SK-N-SH (cell line): ENCODE measurements at places on chromosomes 16 and 17. TPM values are rescaled to one million over a fixed set of nuclear protein-coding genes. Genes with fewer than 3 reads are reported as not detected.

DNA sequence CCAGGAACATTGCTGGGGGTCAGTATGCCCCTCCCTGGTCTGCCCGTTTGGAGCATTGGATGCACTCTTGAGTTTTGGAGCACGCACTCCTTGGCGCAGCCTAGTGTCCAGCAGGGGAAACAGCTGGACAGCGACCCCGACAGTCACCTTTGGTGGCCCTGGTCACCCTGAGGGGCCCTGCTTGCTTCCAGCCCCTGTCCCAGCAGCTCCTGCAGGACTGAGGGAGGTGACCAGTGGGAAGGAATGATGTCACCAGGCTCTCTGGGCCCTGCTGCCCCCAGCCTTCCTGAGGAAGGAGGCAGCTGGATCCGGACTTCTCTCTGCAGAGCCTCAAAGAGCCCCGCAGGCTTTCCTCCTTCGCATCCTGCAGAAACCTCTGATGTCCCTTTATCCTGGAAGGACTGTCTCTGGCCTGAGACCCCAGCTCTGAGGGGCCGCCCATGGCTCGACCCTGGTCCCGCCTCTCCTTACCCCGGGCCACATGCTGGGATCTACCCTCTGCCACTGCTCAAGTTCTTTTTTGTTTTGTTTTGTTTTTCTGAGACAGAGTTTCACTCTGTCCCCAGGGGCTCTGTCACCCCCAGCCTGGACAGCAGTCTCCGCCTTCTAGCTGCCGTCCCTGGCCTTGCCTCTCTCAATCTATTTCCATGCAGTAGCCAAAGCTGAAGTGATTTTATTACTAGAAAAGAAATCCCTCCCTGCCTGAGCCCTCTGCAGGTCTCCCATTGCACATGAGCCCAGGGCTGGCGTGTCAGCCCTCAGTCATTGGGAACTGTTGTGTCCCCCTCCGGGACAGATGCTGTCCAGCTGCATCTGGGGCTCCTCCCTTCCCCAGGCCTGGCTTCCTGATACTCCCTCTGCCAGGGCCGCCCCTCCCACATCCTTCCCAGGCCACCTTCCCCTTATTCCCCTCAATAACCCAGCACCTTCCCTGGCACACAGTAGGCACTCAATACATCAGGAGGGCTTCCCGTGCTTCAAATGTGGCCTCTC is 11.6 kb downstream of the ZSCAN10 start:
- H3K36me3 ChIP-seq = no peaks in the 10 kb centered on the region
- no peak overlapping the region for H3K27ac ChIP-seq
- H3K4me3 ChIP-seq = no peak overlapping the region
- no peak for DNase-seq

DNA sequence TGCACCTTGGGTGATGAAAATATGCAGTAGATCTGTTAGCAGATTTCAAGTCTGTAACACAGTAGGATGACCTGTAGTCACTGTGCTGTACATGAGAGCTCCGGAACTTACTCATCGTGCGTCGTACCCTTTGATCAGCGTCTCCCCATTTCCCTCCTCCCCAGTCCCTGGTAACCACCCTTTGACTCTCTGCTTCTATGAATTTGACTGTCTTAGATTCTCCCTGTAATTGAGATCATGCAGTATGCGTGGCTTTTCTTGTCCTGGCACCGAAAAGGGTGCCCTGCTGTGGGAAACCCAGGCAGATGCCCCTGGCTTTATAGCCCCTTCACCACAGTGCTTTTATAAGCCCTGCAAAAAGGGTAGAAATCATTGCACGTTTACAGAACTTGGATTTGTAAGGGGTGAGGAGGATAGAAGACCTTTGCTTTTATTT is 20.5 kb downstream of the CLEC16A start:
- no peak overlapping the region for H3K27ac ChIP-seq
- H3K4me1 ChIP-seq = peaks cover 13% of the 10 kb centered on the region
- no peak overlapping the region for H3K4me3 ChIP-seq
- DNase-seq = no peak
- peaks cover 5% of the 10 kb centered on the region for H3K36me3 ChIP-seq

GRCh38 chr16:27549464-27549745 is 308 bp downstream of the GTF3C1 start:
- peaks cover 17% of the 10 kb centered on the region; the same call in 1 of the 2 replicates for H3K4me1 ChIP-seq
- peaks cover 10% of the 10 kb centered on the region; the same call in 1 of the 2 replicates for H3K36me3 ChIP-seq
- no peaks in the 10 kb centered on the region for H3K27me3 ChIP-seq
- H3K4me3 ChIP-seq = peak overlapping the region; percentile 99
- peak overlapping the region; percentile 65 for H3K27ac ChIP-seq
- no peak for DNase-seq

GRCh38 chr16:76614269-76614668 is 337.1 kb downstream of the CNTNAP4 start:
- no peak overlapping the region for H3K27ac ChIP-seq
- H3K4me1 ChIP-seq = no peaks in the 10 kb centered on the region; the same call in 1 of the 2 replicates
- no peak overlapping the region for H3K4me3 ChIP-seq
- no peaks in the 10 kb centered on the region for H3K36me3 ChIP-seq

DNA sequence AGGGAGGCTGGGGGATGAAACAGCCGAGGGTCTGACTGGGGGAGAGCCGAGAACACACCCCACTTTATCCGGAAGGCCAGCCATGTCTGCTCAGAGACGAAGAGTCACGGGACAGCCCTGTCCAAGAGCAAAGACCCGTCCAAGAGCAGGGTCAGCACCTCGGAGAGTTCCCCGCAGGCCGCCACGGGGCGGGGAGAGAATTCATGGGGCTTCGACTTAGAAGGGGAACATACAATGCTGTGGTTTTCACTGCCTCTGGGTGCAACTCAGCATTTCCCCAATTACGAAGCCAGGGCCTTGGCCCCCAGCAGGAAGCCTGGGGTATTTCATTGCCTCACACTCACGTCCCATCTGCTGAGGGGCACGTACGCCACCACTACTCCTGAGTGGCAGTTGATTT is 59.3 kb downstream of the JPH3 start:
- H3K4me1 ChIP-seq = no peaks in the 10 kb centered on the region
- H3K36me3 ChIP-seq = no peaks in the 10 kb centered on the region
- no peaks in the 10 kb centered on the region; the same call in 1 of the 2 replicates for H3K27me3 ChIP-seq
- no peak overlapping the region for H3K27ac ChIP-seq

- H3K27ac ChIP-seq = no peak overlapping the region
- H3K4me3 ChIP-seq = no peak overlapping the region
- peaks cover 15% of the 10 kb centered on the region; the same call in 1 of the 2 replicates for H3K4me1 ChIP-seq
- no peak for DNase-seq
- no peaks in the 10 kb centered on the region for H3K27me3 ChIP-seq
- H3K36me3 ChIP-seq = no peaks in the 10 kb centered on the region
Measured at GRCh38 chr17:42182927-42183734, 2.1 kb downstream of the HCRT start.

GRCh38 chr17:76789235-76789788 is 51.4 kb downstream of the MFSD11 start:
- H3K4me3 ChIP-seq = no peak overlapping the region
- H3K4me1 ChIP-seq = peaks cover 15% of the 10 kb centered on the region
- DNase-seq = peak; percentile 48

WFIKKN1 gene
- polyA plus RNA-seq = 0.10 and 0.16 TPM in 2 replicates

OXLD1 gene
- 103 and 124 TPM in 2 replicates for polyA plus RNA-seq

LRRC37A gene
- polyA plus RNA-seq = 1.6 and 1.8 TPM in 2 replicates

DNA sequence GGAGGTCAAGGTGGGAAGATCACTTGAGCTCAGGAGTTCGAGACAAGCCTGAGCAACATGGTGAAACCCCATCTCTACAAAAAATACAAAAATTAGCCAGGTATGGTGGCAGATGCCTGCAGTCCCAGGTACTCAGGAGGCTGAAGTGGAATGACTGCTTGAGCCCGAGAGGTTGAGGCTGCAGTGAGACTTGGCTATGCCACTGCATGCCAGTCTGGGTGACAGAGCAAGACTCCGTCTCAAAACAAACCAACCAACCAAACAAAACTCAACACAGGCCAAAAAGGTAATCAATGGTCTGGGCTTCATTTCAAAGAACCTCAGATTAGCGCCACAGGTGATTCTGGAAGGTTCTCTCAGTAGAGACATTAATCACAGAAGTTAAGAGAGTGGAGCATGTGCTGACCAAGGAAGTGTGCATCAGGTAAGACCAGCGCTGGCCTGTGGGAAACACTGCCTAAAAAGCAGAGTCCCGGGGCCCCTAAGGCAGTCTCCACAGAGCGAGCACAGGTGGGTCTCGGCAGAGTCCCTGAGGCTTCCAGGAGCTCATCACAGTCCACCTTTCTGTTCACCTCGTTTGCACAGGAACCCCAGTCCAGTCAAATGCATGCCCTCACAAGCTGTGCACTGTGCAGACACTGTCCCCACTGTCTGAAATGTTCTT is 71.5 kb upstream of the TRAP1 start:
- H3K27ac ChIP-seq = no peak overlapping the region
- no peaks in the 10 kb centered on the region for H3K4me1 ChIP-seq
- H3K27me3 ChIP-seq = no peaks in the 10 kb centered on the region
- H3K36me3 ChIP-seq = peaks cover 20% of the 10 kb centered on the region
